Thoracic aorta (tissue), 2 donors: ENCODE measurements at places on chromosomes 1 and 21. TPM values are rescaled to one million over a fixed set of nuclear protein-coding genes. Genes with fewer than 3 reads are reported as not detected.

DNA sequence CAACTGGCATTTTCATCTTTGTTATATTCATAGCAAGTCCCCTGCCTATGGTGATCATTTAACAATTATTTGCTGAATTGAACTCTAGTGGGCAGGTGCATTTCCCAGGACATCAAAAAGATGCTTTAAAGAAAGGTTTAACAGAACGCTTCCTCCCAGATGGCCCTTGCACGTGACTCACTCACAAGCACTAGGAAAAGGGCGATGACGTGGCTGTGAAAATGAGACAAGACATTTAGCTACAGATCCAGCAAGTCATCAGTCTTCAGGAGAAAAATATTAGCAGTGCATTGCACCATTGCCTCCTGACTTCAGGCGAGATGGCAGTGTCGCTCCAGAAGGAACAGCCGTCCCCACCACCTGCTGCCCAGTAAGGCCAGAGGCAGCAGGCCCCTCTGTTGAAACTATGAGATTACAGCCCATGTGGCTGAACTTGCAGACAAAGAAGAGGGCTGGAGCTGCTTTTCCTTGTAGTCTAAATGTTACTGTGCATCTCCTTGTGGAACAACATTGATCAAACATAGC, 37.2 kb downstream of the DSCAM start:
- no peaks in the 10 kb centered on the region for H3K4me1 ChIP-seq
- H3K27ac ChIP-seq = no peak overlapping the region
- H3K36me3 ChIP-seq = no peaks in the 10 kb centered on the region
- DNase-seq = no peak
- H3K4me3 ChIP-seq = no peak overlapping the region

GOLT1A gene
- total RNA-seq = not detected

HCN3 gene
- total RNA-seq = 1.9 TPM

GRCh38 chr1:230863449-230863848, 4.9 kb downstream of the C1orf198 start:
- peaks cover 8% of the 10 kb centered on the region for H3K36me3 ChIP-seq
- no peak for DNase-seq
- peak overlapping the region; percentile 99 for H3K4me3 ChIP-seq
- H3K27me3 ChIP-seq = no peaks in the 10 kb centered on the region
- peaks cover 67% of the 10 kb centered on the region for H3K4me1 ChIP-seq
- peak overlapping the region; percentile 94 for H3K27ac ChIP-seq

DNA sequence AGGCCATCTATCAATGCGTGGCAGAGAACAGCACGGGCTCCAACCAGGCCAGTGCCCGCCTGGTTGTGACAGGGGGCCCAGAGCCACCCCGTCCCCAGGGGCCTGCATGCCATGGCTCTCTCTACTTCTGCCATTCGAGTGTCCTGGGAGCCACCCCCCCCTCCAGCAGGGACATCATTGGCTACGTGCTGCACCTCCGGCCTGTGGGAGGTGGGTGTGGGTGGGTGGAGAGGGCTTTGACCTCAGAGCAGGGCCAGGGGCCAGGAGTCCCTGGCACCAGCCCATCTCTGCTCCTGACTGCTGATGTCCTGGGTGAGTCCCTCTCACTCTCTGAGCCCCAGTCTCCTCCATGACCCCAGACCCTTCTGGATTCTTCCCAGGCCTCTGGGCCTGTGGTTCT, 25.3 kb downstream of the SLC27A3 start:
- H3K4me1 ChIP-seq = no peaks in the 10 kb centered on the region
- peaks cover 3% of the 10 kb centered on the region for H3K36me3 ChIP-seq
- no peak overlapping the region for H3K27ac ChIP-seq
- H3K4me3 ChIP-seq = no peak overlapping the region
- H3K27me3 ChIP-seq = no peaks in the 10 kb centered on the region

- H3K4me3 ChIP-seq = no peak overlapping the region
- peaks cover 13% of the 10 kb centered on the region for H3K36me3 ChIP-seq
- no peaks in the 10 kb centered on the region for H3K27me3 ChIP-seq
Observed at GRCh38 chr1:236875975-236876374, 80.9 kb downstream of the MTR start.

SPRR2E gene
- not detected for total RNA-seq

GRCh38 chr1:65308781-65309303, 501 bp upstream of the DNAJC6 start:
- no peaks in the 10 kb centered on the region for H3K4me1 ChIP-seq
- H3K27ac ChIP-seq = no peak overlapping the region
- no peaks in the 10 kb centered on the region for H3K36me3 ChIP-seq
- DNase-seq = no peak
- H3K27me3 ChIP-seq = no peaks in the 10 kb centered on the region

DNA sequence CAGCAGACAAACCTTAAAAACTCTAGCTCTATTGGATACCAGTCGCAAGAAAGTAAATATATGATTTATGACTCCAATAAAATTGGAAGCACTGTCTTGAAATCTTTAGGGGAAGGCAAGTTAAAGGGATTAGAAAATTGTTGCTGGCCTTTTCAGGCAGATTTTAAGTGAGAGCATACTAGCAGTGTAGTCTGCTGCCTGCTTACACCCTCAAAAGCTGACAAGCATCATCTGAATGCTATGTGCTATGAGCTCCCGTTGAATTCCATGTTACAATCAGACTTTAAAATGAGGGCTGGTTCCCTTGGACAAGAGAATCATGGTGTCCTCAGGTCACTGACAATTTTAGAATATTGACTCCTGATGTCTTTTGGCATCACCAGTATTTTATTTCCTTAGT, 271.1 kb upstream of the C1orf105 start:
- no peaks in the 10 kb centered on the region for H3K27me3 ChIP-seq
- no peak for DNase-seq
- H3K4me3 ChIP-seq = no peak overlapping the region
- H3K36me3 ChIP-seq = no peaks in the 10 kb centered on the region
- H3K4me1 ChIP-seq = peaks cover 18% of the 10 kb centered on the region
